ENCODE measurements at places on chromosomes 1 and 21.

DNA sequence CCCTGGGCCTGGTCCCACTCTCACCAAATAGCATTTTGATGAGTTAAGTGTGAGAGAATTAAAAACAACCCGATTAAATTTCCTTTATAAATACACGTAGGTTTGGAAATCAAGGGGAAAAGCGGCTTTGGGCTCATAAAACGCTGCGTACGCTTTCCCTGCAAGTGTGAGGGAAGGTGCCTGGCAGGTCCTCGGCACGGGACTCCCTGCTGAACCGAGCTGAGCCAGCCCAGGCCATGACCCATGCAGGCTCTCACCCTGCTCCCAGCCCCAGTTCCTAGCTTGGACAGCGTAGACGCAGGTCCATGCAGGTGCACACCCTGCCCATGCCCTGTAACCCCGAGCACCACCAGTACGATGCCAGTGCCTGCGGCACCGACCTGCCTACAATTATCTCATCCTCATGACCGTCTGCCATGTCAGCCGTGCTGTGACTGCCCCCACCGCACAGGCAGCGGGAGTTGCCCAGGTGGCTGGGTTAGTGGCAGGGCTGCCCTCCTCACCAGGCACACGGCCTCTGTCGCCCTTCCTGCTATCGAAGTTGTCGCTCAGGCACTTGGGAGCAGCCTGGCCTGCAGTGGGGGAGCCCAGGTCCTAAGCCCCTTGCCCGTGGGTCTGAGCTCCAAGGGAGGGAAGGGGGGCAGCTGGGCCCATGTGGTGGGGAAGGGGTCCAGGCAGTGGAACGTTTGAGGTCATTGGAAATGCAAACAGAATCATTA lies 41.0 kb upstream of the ACTRT2 start:
- DNase-seq: no peak

DNA sequence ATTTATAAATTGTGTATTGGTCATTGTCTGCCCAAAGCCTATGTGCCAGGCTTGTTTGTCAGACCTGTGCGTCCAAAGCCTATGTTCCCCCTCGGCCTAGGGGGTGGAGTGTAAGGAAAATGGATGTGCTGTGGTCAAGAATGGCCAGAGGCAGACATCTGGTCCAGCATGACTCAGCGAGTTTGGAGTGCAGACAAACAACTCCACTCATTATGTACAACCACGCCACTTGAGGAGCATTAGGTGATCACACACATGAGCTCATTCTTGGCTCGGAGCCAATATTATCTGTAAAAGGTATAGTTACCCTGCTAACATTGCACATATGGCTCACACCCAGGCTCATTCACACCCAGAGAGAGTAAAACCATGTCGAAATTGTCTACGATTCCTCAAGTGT lies 1047.6 kb upstream of the ADGRL4 start:
- DNase-seq: no peak

DNA sequence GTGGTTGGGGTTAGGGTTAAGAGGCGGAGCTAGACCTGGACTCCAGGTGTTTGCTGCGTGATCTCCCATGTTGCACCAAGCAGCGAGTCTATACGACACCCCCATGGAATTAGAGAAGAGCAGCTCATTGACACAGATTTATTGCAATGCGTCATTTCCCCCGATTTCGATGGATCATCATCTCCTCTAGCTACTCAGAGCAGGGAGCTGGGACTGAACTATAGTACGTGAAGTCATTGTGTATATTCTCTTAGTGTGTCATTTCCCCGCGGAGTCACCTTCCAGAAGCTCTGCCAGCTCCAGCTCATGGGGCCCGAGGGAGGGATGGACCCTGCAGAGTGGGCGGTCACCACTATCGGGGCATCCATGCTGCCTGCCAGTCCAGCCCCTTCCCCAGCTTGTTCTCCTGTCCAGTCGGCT lies 7.5 kb upstream of the C2CD2 start:
- no peak for DNase-seq

- DNase-seq: peak; percentile 53
Observed at GRCh38 chr1:45569962-45570581, 13.8 kb upstream of the NASP start.

- DNase-seq: no peak
Observed at GRCh38 chr1:228148935-228149405, 760 bp upstream of the GJC2 start.

GRCh38 chr1:22253012-22253790 lies 110.3 kb upstream of the WNT4 start:
- DNase-seq: no peak

- no peak for DNase-seq
Observed at GRCh38 chr1:224392411-224393249, 36.0 kb downstream of the CNIH4 start.

- no peak for DNase-seq
Observed at GRCh38 chr1:55310505-55310971, 95.4 kb upstream of the USP24 start.

DNA sequence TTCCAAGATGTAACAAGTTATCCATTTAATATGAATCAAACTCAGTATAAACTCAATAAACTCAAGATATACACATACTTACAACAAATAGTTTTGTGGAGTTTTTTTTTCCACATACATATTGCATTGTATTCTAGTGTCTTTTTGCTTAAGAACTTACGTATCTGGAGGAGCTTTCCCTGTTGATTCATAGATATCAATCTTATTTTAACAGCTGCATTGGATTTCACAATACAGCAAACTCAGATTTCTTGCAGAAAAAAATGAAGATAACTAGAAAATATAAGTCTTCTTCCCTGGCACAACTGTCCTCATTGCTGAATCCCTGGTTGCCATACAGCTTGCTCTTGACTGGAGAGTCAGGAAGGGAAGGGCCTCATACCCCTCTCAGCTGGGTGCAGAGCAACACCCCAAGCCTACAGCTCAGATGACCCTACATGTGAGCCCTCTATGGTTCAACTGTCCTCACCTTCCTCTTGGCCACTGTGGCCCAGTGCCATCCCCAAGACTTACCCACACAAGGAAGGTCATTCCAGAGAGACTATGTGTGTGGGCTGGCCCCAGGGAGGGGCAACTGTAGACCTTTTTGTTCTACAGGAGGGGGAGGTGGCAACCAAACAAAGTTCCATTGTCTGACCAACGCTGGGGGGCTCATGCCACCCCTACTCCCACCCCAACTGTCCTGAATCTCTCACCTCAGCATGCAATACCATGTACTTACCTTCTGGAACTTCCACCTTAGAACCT lies 1.7 kb downstream of the MPZ start:
- no peak for DNase-seq

- no peak for DNase-seq
Observed at GRCh38 chr1:247639381-247639981, 34.1 kb downstream of the OR2G3 start.

GRCh38 chr1:160428655-160429054 lies 28.3 kb downstream of the VANGL2 start:
- DNase-seq: no peak

DNA sequence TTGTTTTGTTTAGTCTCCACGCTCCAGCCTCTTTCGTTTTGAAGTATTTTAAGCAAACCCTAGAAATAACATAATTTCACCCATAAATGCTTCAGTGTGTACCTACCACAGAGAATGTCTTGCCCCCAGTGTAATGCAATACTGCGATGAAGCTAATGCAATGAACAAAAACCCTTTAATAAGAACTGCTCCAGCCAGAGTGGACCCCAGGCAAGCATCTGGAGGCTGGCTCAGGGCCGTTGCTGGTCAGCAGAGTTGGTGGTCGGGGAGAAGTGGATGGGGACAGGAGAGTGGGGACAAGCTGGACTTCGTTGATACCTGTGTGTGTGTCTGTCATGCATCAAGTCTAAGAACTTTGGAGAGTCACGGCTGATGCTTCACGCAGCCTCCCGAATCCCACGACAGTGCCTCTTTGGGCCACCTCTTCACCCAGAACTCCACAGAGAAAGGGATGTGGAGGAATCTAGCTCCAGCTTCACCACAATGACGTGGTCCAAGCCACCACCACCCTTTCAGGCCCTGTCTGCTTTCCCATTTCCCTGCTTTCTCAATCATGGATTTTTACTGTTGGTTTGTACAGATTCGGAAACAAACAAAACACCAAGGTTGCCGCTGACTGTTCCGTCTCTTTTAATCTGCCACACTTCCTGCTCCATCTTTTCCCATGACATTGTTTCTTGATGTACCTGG lies 108.6 kb upstream of the ERRFI1 start:
- no peak for DNase-seq

DNA sequence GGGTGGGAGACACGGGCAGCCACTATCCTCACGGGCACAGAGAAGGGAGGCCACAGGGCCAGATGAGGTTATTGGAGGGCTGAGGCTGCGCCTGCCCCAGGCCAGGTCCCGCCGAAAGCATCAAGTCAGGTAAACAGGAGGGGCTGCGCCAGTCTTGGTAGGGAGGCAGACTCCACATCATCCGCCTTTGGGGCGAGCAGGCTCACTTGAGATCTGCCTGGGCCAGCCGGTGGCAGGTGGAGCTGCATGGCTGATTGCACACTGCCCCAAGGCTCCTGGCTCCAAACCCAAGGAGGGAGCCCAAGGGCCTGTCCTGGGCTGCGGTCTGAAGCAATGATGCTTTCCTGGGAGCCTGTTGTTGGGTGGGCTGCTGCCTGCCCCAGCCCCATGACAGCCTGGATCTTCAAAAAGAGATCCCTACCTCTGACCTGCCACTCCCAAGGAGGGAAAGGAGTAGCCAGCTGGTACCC lies 4.6 kb downstream of the SMIM1 start:
- DNase-seq: no peak

- no peak for DNase-seq
Observed at GRCh38 chr1:224495866-224496265, 61.3 kb upstream of the WDR26 start.

GRCh38 chr1:192545896-192546521 lies 29.6 kb upstream of the RGS1 start:
- DNase-seq: no peak

- DNase-seq: no peak
Observed at GRCh38 chr1:27042670-27043069, 30.0 kb upstream of the TENT5B start.

DNA sequence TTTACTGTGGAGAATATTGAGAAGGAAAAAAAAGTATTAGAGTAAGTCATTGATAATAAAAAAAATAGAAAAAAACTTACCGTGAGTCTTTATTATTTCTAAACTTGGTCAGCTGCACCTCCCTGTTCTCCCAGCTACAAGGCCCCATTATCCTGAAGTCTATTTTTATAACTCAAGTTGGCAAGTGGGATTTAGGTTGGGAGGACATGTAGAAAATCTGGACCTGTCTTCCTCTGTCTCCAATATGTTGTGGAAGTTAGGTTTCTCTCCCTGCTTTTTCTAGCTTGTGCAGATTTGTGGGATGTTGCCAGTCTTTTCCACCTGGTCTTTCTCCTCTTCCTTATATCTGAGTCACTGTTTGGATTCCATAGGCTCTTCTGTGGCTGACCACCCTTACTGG lies 361.4 kb downstream of the HLX start:
- DNase-seq: no peak

- no peak for DNase-seq
Observed at GRCh38 chr1:182374101-182374834, 17.3 kb downstream of the GLUL start.

DNA sequence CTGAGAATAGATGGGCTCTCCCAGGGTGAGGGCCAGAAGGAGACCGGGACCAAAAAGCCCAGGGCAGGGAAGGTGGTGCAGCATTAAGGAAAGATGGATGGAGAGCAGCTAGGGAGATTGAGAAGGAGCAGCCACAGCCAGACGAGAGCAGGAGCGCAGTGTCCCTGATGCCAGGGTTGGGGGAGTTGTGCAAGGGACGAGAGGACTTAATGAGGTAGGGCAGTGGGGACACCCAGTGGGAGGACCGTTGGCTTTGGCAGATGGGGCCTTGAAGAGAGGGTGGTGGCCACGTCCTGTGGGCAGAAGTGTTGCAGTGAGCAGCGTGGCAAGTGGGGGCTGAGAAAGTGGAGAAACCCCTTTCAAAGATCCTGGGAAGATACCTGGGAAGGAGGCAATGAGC lies 38.0 kb upstream of the KDM4A start:
- no peak for DNase-seq

- DNase-seq: no peak
Observed at GRCh38 chr21:36934864-36935420, 31.5 kb downstream of the HLCS start.

DNA sequence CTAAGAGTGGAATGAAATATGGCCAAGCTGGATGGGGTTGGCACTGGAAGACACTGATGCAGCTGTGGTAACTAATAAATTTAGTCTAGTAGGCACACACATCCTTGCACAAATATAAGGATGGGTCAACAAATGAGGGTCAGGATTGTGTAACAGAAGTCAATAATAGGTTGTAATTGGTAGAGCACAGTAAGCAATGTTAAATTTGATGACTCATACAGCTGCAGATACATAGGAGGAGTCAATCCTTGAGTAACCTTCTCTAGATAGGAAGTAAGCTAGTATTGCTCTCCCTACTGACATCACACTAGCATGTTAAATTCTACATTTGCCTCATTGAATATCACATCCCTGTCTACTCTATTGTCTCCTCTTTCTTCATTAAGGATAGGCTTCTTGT lies 332.1 kb downstream of the PTPRC start:
- no peak for DNase-seq

- DNase-seq: peak; percentile 16
Observed at GRCh38 chr1:16921391-16922185, at the start of gene CROCC. Gene CROCC (plus strand): TSS chr1:16921931. CDS start chr1:16922019, 88 bp downstream.

DNA sequence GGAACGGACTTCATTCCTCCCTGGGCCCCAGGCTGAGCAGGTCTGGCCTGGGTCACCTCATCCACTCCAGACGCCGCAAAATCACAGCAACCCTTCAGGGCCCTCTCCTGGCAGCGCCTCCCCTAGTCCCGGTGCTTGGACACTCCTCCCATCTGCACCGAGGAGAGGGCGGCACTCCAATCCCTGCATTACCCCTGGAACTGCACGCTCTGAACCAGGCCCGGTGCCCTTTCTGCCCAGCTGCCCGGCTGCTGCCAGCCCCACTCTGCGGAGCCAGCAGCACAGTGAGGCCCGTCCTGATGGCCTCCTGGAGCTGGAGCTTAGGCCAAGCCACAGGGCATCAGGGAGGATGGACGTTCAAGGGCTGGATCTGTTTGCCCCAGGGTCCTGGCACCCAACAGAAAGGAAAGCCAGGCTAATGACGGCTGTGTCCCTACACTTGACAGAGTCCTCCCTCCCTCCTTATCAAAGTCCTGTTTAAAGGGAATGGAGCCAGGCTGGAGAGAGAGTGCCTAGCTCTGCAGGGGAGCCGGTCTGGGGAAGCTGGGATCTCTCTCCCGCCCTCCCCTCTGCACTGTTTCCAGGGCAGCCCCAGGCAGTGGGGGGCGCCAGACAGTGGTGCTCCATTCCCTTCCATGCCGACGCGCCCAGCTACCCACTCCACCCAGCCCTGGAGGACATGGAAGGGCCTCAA lies 12.7 kb downstream of the COL6A2 start:
- no peak for DNase-seq

GRCh38 chr1:38529391-38529790 lies 330.2 kb downstream of the RRAGC start:
- no peak for DNase-seq

DNA sequence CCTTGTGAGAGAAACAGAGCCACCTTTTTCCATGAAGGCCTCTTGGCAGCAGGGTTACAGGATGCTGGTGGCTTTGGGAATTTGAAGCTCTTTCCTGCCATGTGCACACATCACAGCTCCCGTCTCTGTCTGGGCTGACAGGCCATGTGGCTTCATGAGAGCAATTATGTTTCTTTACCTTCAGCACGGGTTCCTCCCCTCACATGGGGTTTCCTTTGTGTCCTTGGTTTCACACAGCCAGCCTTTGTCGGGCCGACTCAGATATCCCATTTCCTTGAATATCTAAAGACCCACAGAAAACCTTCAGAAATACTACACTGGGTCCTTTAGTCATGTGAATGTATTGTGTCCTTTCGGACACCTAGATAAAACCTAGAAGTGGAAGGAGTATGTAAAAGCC lies 7.1 kb downstream of the CLIC6 start:
- DNase-seq: no peak

All from stimulated activated CD8-positive, alpha-beta memory T cell treated with anti-CD3 and anti-CD28 coated beads, Interleukin-4, amount 100 ng/mL, for 1 hour (primary cell).